ENCODE measurements at places on chromosomes 6 and 20.
A peak's percentile ranks its signal among the peaks of the same experiment; 100 is the strongest.

DNA sequence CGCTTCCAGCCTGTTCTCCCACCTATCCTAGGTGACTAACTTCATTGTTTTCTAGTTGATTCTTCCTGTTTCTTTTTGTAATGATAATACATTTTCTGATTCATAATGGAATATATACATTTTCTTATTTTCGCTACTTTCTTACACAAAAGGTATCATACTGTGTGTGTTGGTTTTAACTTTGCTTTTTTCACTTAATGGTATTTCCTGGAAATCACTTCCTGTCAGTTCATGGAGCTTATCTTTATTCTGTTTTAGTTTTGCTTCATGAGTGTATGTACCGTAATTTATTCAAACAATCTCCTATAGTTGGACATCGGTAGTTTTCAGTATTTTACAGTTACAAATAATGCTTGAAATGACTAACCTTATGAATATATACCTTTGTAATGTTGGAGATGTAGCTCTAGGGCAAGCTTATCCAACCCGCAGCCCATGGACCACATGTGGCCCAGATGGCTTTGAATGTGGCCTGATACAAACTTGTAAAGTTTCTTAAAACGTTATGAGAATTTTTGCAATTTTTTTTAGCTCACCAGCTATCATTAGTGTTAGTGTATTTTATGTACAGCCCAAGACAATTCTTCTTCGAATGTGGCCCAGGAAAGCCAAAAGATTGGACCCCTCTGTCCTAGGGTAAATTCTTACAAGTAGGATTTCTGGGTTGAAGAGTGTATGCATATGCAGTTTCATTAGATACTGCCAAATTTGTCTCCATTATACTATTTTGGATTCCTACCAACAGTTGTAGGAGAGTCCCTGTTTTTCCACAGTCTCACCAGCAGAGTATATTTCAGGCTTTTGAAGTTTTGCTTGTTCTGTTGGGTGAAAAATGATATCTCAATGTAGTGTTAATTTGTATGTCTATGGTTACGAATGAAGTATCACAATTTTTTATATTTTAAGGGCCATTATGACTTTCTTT, 16.7 kb downstream of the TRMT11 start:
- DNase-seq, result no peak

DNA sequence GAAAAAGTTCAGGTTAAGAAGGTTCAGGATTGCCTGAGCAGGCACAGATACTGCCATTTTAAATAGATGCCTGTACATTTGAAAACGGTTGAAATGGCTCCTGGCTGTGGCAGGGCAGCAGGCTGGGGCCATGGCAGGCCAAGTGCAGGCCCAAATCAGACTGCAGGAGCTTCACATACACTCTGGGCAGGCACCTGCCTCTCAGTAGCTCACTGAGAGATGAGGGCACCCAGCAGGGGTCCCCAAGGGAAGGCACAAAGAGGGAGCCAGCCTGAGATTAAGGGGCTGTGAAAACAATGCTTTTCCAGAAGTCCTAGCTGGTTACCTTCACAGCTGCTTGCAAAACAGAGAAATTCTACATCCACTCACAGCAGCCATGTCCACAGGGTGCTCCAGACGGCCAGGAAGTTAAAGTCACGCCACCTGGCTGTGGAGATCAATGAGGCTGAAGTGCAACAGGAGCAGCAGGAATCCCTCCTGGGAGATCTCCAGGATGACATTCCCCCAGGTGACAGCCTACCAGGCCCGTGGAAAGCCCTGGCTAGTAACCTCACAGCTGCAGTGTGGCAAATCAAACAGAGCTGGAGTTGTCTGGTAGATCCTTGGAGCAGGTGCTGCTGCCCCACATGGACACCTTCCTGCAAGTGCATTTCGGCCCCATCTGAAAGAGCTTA, 6.2 kb upstream of the RAET1E start:
- no peak for DNase-seq

DNA sequence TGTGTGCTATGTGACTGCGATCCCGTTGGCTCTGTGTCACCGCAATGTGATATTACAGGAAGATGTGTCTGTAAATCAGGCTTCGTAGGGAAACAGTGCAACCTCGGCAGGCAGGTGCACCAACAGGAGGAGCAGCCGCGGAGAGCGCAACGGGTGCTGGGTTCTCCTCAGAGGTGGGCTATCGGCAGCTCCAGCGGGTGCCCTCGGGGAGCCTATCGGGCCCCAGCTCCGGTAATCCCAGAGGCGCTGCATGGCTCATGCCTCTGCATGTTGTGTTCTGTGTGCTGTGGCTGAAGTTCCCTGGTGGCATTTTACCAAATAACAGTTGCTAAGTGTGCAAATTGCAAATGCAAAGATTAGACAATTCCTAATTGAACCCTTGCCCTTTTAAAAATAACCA, 409.9 kb downstream of the LAMA2 start:
- DNase-seq, result no peak

DNA sequence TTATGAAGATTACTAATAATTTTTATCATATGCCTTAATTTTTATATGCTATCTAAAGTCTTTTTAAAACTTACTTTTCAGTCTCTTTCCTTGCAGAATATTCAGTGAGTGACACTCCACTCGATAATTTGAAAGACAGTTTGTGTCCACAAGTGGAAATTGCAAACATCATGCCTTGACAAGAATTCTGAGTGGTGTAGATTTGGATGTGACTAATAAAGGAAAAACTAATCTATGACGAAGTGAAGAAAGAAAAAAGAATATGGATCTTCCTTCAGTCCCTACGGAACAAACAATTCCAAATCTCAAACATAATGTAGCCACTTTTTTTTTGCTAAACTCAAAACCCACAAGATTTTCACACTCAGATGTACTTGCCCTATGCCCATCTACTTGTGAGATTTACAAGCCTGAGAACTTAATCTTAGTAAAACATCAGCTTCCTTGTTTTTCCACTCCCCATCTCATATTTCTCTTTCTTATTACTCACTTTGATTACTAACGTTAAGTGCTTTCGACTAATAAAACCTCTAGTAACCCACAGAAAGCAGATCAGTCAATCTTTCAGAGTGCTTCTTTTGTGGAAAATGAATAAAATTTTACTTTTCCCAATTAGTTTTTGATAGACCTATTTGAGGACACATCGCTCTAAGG, 1155.8 kb downstream of the GRIK2 start:
- no peak for DNase-seq

GRCh38 chr6:138297761-138298298, 79.5 kb upstream of the PBOV1 start:
- no peak for DNase-seq

- DNase-seq, result no peak
Measured at GRCh38 chr6:158142789-158143188, 25.3 kb downstream of the SERAC1 start.

DNA sequence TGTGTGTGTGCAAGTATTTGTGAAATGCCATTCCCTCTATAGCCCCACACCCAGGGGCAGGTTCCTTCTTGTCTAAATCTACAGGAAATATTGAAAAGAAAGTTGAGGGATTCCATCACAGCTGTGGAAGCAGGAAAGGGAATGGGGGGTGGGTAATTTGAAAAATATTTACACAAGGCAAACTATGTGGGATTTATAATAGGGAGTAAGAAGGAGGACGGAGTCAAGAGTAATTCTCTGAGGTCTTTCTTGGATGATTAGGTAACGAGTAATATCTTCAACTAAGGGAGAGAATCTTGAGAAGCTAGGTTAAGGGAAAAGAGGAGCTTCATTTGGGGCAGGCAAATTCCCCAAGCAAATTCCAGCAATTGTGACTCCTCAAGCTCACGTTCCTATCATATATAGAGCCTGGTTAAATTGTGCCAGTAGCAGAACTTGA, 113.5 kb upstream of the SGK1 start:
- no peak for DNase-seq

- no peak for DNase-seq
Measured at GRCh38 chr6:68975064-68975463, 340.0 kb downstream of the ADGRB3 start.

DNA sequence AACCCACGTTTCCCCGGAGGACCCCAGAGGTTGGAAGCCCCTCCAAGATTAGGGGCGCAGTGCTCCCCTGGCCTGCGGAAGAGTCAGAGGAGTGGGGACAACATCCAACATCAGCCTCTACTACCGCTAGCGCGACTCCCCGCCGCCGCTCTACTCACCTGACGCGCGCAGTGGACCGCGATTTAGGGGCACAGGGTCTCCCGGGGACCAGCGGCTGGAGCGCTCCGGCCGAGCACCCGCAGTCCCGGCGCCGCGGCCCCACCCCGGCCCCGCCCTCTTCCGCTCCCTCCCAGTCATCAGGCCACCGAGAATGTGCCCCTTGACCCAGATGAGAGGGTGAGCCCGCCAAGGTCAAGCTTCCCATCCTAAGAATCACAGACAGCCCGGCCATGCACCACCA, at the start of gene ZFP57:
Gene ZFP57 (minus strand): TSS at position 249 of the 400 bp plus-strand sequence. CDS start 4,149 bp downstream, outside the sequence.
- DNase-seq, result no peak

DNA sequence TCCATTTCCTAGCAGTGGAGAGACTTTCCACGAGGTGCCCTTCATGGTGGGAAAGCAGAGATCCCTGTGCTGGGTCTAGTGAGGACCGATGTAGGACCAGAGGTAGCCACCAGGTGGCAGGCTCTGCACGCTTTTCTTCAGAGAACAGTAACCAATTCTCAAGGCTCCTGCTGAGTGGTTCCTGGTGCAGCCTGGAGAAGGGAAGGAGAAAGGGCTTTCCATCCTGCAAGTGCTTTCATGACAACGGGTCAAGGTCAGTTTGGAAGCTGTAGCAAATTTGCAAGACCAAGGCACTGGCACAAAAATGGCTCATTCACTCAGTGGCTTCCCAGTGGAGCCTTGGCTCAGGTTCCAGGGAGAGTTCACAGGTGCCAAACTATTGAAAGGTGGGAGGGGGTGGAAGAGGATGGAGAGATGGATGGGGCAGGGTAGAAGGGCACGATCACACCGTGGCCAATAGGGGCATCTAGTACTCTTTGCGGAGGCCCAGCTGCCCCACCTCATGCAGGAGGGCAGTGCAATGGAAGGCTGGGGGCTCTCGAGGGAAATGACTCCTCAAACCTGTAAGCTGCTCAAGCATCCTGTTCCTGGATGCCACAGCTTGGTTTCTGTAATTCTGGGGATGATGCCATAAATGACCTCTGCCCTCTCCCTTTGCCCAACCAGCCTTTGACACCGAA, 25.5 kb upstream of the KCNK16 start:
- peak; percentile 62 for DNase-seq

Measured in stimulated activated CD4-positive, alpha-beta T cell treated with anti-CD3 and anti-CD28 coated beads, Interleukin-4, amount 100 ng/mL, for 4 hours (primary cell).